ENCODE measurements at places on chromosomes 3 and 15.

DNA sequence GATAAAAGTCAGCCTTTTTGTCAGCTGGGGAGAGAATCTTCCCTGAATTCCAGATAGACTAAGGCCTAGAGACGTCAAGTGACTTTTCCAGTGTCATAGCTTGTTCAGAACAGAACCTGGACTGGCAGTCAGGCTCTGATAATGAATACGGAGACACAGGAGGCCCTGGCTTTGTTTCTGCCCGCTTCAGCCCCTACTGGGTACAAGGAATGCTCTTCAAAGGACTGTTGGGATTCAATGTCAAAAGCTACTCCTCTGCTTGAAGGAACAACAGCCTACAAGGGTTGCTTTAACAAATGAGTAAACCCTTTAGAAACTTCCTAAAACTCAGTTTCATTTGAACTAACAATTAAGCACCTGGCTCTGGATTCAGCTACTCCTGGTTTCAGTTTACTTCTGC is 412.3 kb downstream of the OXSM start:
- DNase-seq = no peak

DNA sequence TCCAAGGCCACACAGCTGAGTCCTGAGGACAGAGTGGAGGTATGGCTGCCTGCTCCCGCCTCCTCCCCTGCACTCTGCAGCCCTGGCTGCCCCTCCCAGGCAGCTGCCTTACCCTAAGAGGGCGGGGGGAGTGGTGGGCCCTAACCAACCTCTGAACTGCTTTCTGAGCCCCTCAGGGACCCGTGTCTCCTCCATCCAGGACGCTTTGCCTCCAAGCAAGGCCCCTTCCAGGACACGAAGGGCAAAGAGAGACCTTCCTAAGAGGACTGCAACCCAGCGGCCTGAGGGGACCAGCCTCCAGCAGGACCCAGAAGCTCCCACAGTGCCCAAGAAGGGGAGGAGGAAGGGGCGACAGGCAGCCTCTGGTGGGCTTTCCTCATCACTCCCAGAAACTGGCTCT is 7.6 kb downstream of the NEIL1 start:
- no peak for DNase-seq

- no peak for DNase-seq
Measured at GRCh38 chr15:68354923-68355322, 77.0 kb downstream of the ITGA11 start.

- DNase-seq = no peak
Measured at GRCh38 chr15:75672646-75673425, 25.1 kb downstream of the SNX33 start.

DNA sequence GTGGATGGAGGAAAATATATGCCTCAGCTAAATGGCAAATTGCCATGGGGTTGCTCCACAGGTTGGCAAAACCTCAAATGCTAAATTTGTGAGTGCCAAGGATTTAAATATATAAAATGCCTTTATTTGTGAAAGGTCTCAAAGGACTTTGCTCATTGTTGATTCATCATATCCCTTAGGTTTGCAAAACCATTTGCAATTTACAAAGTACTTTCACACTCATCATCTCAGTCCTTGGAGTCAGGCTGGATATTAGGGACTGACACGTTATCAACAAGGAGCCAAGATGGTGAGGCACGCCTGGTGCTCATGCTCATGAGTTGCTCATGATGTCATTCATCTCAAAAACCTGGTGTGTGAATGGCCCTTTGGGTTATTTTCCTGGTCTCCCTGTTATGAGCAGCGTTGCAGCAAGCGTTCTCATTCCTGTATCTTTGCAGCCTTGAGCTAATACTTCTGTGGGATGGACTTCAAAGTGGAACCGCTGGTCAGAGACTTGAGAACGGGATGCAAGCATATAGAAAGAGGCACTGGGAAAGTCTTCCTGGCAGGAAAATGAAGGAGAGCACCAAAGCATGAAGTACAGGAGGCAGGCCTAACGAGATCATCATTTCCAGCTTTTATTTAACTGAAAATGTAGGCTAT is 66.0 kb downstream of the MYO1E start:
- no peak for DNase-seq

- no peak for DNase-seq
Measured at GRCh38 chr15:68278595-68279405, 1.3 kb downstream of the FEM1B start.

GRCh38 chr3:190089711-190090110 is 31.0 kb downstream of the P3H2 start:
- peak; percentile 38 for DNase-seq

GRCh38 chr15:78374436-78375393 is 34.6 kb downstream of the CRABP1 start:
- DNase-seq = no peak
